ENCODE measurements at places on chromosomes 4 and X.

GRCh38 chrX:1213971-1214370 lies 1.5 kb upstream of the CRLF2 start:
- DNase-seq: no peak

DNA sequence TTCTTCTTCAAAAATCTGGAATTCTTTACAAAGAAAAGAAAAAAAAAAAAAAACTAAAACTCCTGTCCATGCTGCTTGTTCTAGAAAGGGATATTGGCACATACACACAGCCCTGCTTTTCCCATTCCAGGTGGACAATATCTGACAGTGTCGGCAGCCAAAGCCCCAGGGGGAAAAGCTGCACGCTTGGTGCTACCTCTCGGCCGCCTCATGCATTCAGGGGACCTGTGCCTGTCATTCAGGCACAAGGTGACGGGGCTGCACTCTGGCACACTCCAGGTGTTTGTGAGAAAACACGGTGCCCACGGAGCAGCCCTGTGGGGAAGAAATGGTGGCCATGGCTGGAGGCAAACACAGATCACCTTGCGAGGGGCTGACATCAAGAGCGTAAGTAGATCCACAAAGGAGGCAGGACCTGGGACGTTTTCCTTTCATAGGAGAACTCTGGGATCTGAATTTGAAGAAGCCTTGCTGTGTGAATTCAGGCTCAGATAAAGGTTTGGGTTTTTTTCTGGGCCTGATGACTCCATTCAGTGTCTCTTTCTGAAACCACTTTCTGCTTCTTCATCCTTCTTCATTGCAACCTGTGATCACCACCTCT lies 71.9 kb downstream of the NPNT start:
- DNase-seq: no peak

DNA sequence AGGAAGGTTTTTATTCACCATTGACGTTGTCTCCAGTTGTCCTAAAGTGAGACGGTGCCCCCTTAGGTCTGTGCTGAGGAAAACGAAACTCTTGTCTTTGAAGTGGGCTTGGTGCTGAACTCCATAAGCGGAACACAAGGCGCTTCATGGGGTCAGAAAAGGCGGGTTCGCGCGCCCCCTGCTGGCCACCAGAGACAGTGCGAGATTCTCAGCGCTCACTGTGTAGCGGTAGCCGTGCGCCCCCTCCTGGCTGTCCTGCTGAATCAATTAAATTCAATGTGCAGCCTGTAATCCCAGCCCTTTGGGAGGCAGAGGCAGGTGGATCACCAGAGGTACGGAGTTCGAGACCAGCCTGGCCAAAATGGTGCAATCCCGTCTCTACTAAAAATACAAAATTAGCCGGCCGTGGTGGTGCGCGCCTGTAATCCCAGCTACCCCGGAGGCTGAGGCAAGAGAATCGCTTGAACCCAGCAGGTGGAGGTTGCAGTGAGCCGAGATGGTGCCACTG lies 64.1 kb downstream of the RLIM start:
- DNase-seq: peak; percentile 83

GRCh38 chr4:121071640-121072223 lies 603 bp downstream of the NDNF start:
- no peak for DNase-seq

GRCh38 chrX:8783097-8783713 lies 18.0 kb downstream of the FAM9A start:
- peak; percentile 31 for DNase-seq

- no peak for DNase-seq
Observed at GRCh38 chrX:64191281-64192010, 14.1 kb downstream of the AMER1 start.

DNA sequence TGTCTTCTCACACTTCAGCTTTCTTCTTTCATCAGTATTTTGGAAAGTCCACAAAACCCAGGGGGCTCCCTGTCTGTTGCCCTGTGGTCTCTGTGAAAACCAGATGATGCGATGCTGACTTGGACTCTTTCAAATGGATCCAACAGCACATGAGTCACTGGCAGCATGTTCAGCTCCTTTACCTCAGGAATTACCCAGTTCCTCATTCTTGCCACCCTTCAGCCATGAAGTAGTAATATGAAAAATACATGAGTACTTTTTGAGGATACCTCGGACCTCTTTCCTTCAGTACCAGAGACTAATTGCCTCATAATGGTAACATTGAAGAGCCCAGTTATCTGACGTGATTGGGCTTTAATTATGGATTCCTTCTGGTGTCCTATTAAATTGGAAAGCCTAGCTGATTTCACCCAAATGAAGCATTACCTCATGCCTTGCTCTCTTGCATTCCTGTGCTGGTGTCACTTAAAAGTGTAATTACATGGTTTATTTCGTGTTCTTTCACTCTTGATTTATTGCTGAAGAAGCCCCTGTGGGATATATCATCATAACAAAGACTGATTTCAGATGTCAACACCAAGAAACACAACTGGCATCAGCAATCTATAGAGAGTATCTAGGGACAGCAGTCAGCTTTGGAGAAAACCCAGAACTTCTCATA lies 63.4 kb downstream of the NFKB1 start:
- DNase-seq: no peak

DNA sequence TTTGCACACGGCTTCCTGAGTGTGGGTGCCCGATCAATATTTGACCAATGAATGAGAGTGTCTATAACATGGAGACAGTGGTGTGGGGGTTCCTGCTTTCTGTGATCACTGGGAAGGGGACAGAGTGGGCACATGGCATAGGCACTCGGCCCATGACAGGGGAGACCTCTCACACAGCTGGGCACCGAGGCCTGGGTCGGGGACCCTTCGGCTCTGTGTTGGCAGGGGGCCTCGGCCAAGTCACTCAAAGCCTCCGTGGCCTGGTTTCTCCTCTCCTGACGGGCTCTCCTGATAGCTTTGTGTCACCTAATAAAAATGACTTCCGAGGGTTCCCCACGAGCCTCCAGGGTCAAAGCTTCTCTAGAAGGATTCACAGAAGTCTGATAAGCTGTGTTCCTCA lies 43.9 kb upstream of the PSAPL1 start:
- no peak for DNase-seq

DNA sequence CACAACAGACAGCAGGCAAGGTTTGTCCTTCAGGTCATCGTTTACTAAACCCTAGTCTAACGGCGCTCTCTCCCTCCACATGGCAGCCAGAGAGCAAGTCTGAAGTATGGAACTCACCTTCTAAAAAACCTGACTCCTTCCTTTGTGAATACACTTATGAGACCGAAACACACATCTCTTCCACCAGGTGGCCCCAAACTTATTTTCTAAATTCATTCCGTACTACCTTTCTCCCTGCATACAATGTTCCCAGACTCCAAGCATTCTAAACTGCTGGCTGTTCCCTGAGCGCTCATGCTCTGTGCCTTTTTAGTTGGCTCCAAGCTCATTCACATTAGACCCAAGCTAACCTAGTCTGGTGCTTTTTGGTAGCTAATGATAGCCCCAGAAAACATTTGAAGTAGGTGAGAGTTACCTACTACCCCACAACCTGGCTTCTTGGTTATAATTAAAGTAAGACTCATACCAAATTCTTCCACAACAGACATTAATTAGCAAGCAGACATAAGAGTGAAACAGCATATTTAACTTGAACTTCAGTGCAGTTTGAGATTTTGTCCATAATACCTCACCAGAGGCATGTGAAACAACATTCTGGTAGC lies 67.6 kb upstream of the DCLK2 start:
- DNase-seq: no peak

GRCh38 chrX:118652717-118653116 lies 74.7 kb upstream of the IL13RA1 start:
- DNase-seq: no peak

- DNase-seq: no peak
Observed at GRCh38 chr4:178937130-178937529, 1494.9 kb upstream of the AGA start.

GRCh38 chr4:176001151-176002006 lies 64.3 kb upstream of the WDR17 start:
- DNase-seq: no peak

- peak; percentile 11 for DNase-seq
Observed at GRCh38 chrX:23699636-23700194, 32.4 kb downstream of the PRDX4 start.

DNA sequence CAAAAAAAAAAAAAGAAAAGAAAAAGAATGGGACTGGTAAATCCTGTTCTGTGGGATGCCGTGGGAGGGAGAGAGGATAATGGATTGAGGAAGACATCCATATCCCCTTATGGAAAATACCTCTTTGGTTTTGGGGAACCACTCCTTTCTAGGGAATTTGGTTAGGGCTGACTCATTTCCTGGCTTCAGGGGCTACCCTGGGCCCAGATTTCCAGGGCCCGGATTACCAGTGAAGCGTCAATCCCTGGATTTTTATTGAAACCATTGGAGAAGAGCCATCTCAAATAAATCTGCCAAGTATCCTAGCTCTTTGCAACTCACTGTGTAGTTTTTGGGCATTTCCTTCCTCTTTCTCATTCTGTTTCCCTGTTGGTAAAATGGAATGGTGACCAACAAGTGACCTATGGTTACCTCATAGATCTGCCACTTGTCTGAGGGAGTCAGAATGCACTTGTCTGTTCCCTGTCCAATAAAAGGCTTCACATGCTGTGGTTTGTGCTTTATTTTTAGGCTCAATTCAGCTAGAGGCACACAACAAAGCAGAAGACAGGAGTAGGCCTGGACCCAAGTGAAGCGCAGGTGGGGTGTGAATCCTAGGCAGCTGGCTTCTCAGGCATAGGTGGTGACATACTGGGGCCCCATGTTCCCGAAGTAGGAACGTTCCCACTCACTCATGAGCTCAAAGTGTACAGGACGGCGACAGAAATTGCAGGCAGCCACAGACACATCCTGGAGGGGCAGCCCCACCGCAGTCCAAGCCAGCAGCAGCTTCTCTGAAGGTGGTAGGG lies 8.6 kb downstream of the APEX2 start:
- no peak for DNase-seq

DNA sequence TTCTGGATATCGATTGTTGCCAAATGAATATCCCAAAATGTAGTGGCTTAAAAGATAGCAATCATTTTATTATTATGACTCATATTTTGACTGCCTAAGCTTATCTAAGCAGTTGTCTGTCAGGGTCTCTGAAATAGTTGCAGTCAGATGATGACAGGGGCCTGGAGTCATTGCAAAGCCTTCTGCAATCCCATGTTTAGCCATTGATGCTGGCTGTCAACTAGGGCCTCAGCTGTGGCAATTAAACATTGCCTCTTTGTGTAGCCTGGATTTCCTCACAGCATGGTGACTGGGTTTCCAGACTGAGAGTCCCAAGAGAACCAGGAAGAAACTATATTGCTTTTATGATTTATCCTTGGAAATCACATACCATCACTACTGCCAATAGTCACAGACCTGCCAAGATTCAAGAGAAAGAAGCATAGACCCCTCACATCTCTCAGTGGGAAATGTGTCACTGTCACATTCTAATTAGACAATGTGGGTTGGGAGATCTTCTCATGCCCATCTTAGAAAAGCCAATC lies 227.3 kb upstream of the NOCT start:
- no peak for DNase-seq

- no peak for DNase-seq
Observed at GRCh38 chrX:31323658-31324057, 251.8 kb upstream of the FTHL17 start.

DNA sequence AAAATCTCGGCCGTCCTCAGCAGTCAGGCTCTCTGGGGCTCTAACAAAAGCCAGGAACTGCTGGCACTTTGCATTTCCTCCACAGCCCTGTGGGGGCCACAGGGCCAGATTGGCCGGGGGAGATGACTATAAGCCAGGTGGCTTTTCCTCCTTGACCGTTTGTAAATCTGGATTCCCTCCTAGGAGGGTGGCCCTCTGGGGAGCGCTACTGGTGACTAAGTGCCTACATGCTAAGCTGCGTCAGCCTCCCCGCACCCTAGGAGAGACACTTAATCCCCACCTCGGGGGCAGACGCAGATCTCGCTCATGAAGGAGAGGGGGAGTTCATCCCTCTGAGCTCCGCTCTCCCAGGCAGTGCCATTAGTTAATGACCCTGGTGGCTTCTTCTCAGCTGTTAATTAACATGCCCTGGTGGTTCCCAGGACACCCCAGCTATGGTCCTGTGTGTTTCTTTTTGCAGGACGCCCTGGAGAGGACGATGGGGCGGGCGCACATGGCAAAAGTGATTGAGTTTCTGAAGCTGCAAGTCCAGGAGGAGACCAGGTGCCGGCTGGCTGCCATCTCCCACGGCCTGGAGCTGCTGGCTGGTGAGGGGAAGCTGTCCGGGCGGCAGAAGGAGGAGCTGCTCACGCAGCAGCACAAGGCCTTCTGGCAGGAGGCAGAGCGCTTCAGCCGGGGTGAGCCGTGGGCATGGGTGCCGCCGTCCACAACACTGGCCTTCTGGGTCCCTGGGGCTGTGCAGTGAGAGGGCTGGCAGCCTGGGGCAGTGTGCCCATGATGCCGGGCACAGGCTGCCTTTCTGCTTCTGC lies 41.6 kb downstream of the EVC start:
- no peak for DNase-seq

- no peak for DNase-seq
Observed at GRCh38 chrX:118286066-118286762, 59.7 kb upstream of the WDR44 start.

GRCh38 chrX:114065577-114066223 lies 518.2 kb upstream of the HTR2C start:
- no peak for DNase-seq

GRCh38 chr4:113450295-113451080 lies 311.1 kb downstream of the CAMK2D start:
- no peak for DNase-seq

DNA sequence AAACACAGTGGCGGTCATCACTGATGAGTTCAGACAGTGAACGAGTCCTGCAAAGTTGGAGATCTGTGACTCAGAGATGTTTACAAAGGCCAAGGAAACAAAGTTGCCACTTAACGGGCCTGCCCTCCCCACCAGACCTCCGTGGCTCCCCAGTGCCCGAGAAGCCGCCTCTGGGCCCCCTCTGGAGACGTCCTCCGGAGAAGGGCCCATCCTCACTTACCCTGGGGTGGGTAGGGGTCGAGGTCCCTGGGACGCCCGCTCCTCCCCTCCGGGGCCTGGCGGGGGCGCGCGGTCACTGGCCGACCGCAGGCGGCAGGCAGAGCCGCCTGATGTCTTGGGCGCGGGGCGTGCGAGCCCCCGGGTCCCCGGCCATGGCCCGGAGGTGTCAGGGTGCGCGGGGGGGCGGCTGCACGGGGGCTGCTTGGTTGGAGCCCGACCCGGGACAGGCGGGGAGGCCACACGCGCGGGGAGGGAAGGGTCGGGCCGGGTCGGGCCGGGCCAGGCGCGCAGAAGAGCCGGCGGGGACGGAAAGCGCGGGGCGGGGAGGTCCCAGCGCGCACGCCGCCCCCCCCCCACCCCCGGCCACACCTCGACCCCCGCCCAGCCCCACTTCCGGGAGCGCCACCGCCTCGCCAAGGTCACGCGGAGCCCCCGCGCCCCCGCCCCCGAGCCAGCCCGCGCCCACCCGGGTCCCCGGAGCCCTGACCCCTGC lies 529 bp downstream of the DHRSX start:
- peak; percentile 7 for DNase-seq

DNA sequence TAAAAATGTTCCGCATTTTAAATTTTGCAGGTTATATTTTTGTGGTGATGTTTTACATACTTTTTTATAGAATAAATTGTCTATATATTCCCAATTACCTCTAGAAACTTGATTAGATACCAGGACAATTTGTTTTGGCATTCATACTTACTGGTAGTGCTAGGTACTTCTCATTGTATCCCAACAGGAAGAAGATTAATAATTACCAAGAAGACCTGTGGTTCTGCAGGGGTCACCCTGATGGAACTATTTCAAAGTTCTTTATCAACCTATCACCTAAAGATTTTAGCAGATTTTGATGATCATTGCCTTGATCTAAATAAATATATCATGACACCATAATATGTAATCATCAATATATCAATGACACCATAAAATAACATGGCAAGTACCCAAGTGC lies 22.5 kb upstream of the FAM9A start:
- no peak for DNase-seq

GRCh38 chr4:140448830-140449229 lies 21.4 kb upstream of the CLGN start:
- DNase-seq: no peak
